ENCODE measurements at places on chromosomes 4 and X.
A peak's percentile ranks its signal among the peaks of the same experiment; 100 is the strongest.

- no peak for DNase-seq
Observed at GRCh38 chr4:182207830-182208396, 35.3 kb upstream of the TENM3 start.

- DNase-seq = no peak
Observed at GRCh38 chrX:30702736-30703135, 49.5 kb downstream of the GK start.

DNA sequence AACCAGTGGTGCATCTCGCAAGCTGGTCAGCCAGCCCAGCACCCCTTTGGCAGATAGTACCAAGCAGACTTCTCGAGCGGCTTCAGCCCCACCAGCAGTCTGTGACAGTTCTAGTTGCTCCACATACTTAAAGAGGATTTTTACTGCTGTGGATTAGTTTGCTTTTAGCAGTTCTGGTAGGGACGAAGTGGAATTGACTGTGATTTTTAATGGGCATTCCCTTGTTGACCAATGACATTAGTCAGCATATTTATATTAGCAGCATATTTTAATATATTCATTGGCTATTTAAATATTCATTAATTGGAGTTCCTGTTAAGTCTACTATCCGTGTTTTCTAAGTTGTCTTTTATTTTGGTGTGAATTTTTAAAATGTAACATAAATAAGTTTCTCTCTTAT, 500.9 kb upstream of the FAT1 start:
- no peak for DNase-seq

DNA sequence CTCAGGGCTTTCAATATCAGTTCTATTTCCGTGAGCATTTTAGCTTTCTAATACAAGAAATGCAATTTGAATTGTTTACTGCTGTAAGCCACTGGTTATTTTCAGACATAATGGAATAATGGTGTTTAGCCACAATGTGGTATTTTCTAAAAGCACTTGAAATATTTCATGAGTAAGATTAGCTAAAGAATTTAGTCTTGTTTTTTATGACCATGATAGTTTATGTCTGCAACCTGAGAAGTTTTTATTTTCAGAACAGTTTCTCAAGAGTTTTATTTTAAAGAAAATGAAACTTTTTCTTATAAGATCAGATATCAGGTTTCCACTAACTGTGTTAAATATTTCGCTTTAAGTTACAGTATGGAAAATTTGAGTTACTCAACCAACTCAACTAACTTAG, 60.2 kb downstream of the SLIT2 start:
- DNase-seq = no peak

DNA sequence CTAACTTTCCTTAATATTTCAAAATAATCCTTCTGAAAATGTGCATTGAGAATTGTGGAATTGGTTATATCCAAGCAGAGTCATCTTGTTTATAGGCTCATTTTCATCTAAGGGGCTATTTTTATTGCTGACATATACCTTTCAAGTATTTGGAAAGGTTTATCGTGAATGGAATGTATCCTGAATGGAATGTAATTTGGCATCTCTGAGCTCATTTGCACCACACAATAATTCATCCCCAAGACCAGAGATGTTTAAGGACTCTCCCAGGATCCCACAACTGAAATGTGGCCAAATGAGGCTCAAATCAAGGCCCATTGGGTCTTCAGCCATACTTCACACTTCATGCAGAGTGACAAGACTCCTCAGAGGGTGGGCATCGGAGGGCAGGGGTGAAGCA, 7.5 kb upstream of the SETD7 start:
- no peak for DNase-seq

GRCh38 chr4:38868059-38868960, 704 bp downstream of the FAM114A1 start:
- DNase-seq = no peak

DNA sequence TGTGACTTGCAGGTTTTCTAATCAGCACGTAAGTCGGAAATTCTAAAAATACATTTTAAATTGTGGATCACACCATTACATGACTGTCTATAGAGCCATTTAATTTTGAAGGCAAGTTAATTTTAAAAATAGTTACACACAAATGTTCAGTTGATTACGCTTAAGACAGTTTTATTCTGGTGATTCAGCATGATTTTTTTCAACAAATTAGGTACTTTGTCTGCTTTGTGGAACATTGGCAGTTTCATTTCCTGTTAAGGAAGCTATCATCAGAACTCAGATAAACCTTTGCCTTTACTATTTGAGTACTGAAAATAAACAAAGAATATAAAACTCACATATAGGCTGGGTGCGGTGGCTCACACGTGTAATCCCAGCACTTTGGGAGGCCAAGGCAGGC, 19.5 kb downstream of the SAT1 start:
- DNase-seq = no peak

DNA sequence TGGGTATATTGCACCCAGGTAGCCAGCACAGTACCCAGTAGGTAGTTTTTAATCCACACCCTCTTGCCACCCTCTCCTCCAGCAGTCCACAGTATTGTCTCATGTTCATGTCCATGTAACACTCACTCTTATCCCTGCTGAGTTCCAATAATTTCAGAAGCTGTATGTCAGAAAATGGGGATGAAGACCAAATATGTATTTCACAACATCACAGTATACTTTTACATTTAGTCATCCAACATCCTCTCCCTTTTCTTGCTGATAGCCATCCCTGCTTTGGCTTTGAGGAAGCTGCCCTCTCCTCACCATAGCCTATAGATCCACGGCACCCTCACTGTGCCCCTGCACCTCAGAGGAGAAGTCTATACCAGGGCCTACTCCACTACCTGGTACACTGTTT, 126.0 kb upstream of the LDB2 start:
- no peak for DNase-seq

GRCh38 chr4:180832073-180832472, 1411.1 kb upstream of the TENM3 start:
- no peak for DNase-seq

DNA sequence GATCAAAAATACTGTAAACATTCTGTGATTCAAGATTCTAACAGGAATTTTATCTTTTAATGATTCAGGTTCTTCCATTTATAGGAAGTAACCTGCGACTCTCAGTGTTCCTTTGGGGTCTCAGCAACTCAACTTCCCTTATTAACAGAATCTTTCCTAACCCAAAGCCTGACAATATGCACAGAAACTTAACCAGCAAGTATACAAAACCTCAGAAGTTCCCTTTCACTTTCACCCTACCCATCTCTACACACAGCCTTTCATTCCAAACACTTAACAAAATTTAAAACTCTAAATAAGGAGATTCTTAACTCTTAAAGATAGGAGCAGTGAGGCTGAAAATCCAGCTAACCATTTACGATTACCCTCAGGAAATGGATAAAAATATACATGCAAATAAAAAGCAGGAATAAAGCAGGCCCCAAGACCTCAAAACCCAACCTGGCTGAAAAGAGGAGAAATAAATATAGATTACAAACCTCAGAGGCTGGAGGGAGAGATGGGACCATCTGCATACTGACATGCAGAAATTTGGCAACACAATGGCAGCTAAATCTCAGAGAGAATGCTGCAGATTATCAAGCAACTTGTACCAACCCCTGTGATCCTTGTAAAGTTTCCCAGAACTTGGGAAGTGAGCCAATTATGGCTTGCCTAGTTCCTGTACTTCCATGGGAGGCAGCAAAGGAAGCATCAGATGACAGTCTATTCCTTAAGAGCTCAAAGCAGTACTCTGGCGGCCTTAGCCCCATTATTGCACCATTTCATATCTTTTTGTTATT, 101.0 kb downstream of the ATP11C start:
- no peak for DNase-seq

DNA sequence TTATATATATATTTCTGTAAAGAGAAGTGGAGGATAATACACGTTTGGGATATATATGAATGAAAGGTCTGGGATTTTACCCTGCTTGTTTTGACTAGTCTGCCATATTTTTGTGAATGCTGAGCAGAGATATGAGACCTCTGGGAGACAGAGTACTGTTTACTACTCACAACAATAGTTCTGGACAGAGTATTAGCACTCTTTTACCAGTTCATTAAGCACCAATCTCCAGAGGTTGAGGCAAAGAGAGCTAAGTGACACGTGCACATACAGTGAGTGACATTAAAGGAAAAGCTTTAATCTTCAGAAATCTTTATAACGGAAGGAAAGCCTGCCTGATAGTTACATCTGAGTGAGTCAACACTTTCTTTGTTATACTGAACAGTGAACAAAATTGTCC, 1452.7 kb upstream of the TENM3 start:
- DNase-seq = no peak

- DNase-seq = no peak
Observed at GRCh38 chr4:176031922-176032321, 33.7 kb upstream of the WDR17 start.

GRCh38 chrX:21056622-21057021, 317.6 kb upstream of the CNKSR2 start:
- DNase-seq = no peak

- no peak for DNase-seq
Observed at GRCh38 chr4:108959491-108959890, 196.6 kb upstream of the ETNPPL start.

- DNase-seq = peak; percentile 40
Observed at GRCh38 chr4:2080429-2081300, 21.5 kb downstream of the NAT8L start.

DNA sequence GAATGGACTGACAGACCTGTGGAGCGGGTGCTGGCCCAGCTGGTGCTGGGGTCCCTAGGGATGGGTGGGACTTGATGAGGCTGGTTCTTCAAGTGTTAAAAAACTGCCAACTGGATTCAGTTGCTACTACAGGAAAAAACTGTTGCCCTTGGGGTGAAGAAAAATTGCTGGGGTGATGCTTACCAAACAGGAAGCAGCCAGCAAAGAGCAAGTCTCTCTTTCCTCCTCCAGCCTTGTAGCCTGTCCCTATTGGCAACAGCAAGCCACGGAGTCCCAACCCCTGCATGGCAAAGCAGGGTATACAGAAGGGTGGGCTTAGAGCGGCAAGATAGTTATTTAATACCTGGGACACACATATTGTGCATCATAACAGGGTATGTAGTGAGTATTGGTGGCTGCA, 60.1 kb upstream of the ATP8A1 start:
- DNase-seq = no peak

DNA sequence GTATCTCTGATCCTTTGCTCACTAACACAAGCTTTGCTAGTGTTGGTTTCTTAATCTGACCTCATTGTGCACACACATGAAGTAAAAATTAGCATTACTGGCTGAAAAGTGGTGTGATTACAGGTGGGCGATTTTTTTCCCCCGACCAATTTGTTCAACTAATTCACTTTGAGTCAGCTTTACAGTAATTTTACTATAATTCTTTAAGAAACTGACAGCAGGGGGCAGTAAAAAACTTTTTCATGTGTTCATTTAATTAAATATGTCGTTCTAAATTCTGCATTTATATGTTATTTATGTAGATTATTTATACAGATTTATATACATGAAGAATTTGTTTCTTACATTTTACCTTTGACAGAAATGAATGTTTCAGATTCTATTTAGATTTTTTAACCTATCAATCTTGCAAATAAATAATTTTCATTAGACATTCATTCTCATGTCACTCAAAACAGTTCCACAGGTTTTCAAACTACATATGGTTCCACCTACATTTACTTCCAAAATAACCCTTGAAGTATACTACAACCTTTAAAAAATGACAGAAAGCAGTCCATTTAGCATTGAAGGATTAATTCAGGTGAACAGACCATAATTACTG, 17.5 kb downstream of the PALLD start:
- no peak for DNase-seq

GRCh38 chr4:4248029-4248884, at the start of gene TMEM128:
TSS of gene TMEM128 (minus strand) at chr4:4248223. CDS start at chr4:4248202, 21 bp downstream.
- peak; percentile 96 for DNase-seq

DNA sequence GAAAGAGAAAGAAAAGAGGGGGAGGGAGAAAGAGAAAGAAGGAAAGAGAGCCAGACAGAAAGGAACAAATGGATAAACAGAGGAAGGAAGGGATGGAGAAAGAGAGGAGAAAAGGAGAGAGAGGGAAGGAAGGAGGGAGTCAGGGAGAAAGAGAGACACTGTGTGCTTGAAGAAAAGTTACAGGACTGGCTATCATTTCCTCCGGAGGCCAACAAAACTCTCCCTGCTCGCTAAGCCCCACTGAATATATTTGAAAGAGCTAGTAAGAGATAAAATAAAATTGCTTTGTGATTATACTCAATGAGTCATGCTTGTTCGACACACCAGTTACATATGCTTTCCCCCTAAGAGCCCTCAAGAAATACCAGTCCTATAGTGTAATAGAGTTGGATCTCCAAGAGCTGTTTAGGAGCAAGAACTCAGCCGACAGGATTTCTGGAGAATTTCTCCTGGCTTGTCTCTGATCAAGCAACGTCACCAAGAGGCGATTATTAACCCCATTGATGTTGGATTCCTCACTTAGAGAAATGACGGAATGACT, 102.2 kb downstream of the MXRA5 start:
- DNase-seq = no peak

GRCh38 chr4:6441202-6441582, 31.2 kb downstream of the PPP2R2C start:
- no peak for DNase-seq
